ENCODE measurements at places on chromosomes 5 and 9. TPM values are rescaled to one million over a fixed set of nuclear protein-coding genes. Genes with fewer than 3 reads are reported as not detected.

DNA sequence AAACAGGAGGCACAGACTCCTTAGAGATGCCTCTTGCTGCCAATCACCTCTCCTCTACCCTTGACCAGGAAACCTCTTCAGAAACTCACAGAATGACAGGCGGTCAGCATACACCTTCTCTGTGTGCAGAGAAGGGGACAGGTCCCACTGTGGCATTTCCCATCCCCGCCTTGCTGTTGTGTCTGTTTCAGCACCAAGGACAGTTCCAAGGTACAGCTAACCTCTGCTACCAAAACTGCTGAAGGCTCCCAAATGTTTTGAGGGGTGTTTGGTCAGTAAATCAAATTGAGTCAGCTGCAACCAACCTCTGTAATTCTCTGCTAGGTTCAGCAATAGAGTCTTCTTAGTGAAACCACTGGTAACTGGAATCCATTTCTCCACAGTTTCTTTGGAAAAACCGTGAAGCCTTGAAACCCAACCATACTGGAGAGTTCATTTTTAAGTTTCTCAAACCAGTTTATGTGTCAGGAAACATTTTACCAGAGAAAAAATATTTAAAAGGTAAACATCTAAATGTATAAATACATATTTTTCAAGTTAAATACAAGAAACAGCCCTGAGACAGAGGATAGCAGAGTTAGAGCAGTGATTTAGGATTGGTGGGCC is 122.0 kb downstream of the DRD1 start:
- DNase-seq: peak; percentile 93

Gene FSD1L
- 19.8 TPM for total RNA-seq

Gene IL13
- total RNA-seq: not detected

Gene OR13C5
- total RNA-seq: 0.25 TPM
